ENCODE measurements at places on chromosomes 11 and 22.

- no peak for DNase-seq
These were observed 13.8 kb downstream of the SDHD start for GRCh38 chr11:112100462-112100861.

DNA sequence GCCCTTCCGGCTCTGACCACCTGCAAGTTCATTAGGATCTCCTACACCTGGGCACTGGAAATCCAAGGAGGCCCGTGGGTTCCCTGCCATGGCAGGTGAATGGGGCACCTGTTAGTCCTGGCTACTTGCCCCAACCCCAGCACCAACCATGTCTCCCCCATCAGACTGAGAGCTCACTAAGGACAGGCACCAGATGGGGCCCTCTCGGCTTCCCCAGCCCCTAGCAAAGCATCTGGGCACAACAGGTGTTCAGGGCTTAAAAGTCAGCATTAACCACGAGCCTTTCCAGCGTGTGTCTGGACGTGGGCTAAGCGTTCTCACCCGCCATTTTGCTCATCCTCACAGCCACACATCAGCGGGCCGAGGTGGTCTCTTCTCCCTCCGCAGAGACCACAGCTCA is 2.2 kb downstream of the SULT4A1 start:
- DNase-seq = no peak

GRCh38 chr22:37982151-37982785 is 2.1 kb downstream of the SOX10 start:
- DNase-seq = no peak

- no peak for DNase-seq
These were observed 2.5 kb downstream of the WBP2NL start for GRCh38 chr22:42001121-42001520.

DNA sequence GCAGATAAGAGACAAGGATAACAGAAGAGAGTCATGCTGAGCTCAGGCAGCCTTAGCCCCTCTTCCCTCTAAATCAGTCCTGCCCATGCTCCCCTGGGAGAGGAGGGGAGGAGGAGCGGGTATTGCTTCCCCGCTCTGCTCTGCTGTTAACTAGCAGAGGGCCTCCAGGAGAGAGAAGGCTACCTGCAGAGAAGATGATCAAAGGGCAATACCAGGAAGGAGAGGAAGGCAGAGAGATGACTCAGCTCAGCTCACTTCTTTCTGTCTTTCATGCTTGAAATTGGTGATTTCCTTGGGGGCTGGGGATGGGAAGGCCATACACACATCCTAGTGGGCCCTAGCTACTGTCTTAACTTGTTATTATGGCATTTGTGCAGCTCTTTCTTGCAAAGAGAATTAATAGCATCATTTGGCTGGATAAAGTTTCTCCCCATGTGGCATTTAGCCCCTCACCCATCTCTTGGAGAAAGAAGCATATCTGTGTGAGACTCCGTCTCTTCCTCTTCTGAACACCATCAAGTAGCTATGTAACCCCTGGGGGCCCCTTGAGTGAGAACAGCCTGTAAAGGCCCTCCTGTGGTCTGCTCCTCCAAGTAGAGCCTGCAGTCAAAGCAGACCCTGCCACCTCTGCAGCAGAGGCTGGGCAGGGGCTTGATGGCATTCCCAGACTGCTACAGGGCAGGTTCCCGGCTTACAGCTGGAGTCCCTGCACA is 33.4 kb upstream of the AMOTL1 start:
- no peak for DNase-seq

- DNase-seq = no peak
These were observed 657 bp downstream of the CWC15 start for GRCh38 chr11:94972700-94973098.

DNA sequence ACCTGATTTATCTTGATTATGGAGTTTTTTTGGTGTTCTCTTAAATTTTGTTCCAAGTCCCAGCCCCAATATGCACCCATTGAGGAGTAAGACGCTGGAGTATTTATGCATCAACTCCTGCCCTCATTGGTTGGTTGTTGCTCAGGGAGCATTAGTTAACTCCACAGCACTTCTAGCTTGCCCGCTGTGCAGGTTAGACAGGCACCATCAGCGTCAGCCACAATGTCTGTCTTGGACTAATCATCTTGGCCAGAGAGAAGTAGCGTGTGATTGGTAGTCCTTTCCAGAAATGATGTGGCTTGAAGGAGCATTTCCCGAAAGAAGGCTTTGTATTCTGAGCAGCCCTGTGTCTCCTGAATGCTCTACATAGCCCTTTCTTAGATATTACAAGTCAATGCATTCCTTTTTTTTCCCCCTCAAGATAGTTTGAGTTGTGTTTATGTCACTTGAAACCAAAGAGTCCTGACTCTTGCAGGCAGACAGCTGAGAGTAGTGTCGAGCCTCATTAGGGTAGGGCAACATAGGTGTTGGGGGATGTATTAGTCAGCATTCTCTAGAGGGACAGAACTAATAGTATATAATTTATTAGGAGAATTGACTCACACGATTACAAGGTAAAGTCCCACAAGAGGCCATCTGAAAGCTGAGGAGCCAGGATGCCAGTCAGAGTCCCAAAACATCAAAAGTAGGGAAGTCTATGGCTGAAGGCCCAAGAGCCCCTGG is 94.6 kb upstream of the RCN1 start:
- DNase-seq = no peak

DNA sequence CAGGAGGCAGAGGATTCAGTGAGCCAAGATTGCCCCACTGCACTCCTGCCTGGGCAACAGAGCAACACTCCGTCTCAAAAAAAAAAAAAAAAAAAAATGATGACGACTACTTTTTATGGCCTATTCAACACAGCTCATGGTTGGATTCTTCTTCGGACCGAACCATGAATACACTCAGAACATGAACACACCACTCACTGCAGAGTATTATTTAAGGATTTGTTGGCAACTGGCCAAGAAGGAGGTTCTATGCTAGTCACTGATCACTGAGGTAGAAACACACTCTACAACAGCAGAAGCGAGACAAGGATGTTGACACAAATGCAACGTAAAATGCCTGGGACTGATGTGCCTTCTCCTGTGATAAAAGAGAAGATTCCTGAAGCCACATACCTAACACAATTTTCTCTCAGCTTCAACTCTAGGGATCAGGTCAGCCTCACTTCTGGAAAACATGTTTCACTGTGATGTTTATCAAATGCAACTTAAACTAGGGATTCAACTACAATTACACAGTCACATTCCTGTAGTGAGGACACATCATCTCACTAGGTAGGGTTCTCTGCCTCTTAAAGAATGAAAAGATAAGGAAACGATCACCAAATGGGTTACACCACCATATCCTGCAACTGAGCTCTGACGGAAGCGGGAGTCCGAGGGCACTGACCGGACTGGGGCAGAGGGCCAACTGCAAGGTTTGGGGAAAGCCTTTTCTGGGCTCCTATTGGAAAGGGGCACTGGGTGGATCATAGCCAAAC is 82.5 kb downstream of the SGSM3 start:
- no peak for DNase-seq

GRCh38 chr22:36220451-36220921 is 18.8 kb downstream of the APOL2 start:
- no peak for DNase-seq

DNA sequence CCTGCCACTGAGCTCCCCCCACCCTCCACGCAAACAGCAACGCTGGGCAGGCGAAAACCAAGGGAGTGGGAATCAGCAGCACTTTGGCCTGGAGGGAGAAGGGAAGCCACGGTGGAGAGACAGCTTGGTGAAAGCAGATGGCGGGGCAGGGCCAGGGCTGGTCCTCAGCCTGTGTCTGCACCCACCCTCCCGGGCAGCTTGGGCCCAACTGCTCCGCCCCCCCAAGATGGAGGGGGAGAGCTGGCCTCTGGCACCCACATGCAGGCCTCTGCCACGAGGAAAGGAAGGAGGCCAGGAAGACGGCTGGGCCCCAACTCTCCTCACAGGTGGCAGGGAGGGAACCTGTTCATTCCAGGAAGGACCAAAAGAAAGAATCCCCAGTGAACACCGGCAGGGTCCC is 17.8 kb downstream of the MAFF start:
- DNase-seq = no peak

DNA sequence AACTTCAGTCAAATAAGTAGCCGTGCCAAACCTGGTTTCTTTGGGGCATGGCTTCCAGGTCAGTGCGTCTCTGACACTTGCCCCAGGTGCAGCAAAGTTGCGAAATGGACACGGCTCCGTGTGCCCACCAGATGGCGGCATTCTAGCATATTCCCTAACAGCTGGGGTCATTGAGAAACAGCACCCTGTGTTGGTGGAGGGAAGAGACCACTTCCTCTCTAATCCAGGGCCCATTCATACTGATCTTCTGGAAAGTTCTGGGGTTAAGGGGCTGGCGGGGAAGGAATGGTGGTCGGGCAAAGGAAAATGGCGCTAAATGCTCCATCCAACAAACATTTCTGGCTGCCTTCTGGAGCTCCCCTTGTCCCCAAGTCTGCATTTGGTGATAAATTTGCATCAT is 141.2 kb upstream of the TIMP3 start:
- peak; percentile 65 for DNase-seq

DNA sequence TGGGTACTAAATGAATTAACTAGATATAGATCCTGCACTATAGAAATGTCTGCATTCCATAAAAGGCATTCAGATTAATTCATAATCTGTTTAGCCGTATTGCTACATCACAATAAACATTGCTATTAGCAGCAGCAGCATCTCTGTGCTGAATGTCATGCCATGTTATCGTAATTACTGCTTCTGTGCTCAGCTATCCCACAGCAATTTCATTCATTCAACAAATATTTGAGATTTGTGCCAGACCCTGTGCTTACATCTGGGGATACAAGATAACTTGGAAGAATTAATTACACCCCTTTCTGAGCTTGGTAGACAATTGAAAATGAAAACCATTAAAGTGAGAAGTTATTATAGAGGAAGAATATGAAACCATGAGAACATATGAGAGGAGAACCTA is 185.8 kb upstream of the C11orf87 start:
- no peak for DNase-seq

GRCh38 chr11:30113326-30113898 is 96.6 kb upstream of the KCNA4 start:
- no peak for DNase-seq

- DNase-seq = peak; percentile 30
These were observed 20.2 kb downstream of the LIF start for GRCh38 chr22:30226192-30226832.

DNA sequence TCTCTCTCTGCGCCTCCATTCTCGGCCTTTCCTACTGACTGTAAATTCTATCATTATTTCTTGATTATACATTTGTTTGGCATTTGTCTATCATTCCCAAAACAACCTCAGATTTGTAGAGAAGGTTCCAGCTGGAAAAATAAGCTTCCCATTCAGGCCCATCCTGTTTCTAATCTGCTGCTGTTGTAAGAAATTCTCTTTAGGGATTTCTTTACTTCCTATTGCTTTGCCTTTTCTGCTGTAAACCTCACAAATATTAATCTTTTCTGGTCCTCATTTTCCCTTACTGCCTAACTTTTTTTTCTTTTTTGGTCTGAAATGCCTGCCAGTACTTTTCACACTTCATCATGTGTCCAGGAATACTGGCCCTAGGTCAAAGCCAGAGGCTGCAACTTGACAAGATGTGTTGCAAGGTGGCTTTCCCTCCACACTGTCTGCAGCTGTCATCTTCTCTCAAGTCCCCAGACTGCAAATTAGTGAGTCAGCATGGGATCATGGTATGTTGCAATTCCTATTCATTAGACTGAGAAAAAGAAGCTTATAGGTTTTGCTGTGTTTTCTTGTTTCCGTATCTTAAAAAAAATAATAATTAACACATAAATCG is 858.7 kb upstream of the CHORDC1 start:
- peak; percentile 59 for DNase-seq

DNA sequence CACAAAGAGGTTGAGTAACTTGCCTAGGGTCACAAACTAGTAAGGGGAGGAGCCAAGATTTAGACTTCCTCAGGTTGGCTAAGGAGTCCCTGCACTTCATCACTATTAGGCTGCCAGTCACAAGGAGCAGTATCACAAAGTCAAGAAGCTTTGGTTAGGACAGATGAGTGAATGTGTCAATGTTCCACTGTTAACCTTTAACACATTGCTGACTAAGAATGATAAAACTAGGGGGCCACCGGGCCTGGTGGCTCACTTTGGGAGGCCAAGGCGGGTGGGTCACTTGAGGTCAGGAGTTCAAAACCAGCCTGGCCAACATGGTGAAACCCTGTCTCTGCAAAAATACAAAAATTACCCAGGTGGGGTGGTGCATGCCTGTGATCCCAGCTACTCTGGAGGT is 32.0 kb downstream of the TMEM123 start:
- DNase-seq = no peak

- DNase-seq = no peak
These were observed 136.1 kb downstream of the TENM4 start for GRCh38 chr11:79304599-79305212.

DNA sequence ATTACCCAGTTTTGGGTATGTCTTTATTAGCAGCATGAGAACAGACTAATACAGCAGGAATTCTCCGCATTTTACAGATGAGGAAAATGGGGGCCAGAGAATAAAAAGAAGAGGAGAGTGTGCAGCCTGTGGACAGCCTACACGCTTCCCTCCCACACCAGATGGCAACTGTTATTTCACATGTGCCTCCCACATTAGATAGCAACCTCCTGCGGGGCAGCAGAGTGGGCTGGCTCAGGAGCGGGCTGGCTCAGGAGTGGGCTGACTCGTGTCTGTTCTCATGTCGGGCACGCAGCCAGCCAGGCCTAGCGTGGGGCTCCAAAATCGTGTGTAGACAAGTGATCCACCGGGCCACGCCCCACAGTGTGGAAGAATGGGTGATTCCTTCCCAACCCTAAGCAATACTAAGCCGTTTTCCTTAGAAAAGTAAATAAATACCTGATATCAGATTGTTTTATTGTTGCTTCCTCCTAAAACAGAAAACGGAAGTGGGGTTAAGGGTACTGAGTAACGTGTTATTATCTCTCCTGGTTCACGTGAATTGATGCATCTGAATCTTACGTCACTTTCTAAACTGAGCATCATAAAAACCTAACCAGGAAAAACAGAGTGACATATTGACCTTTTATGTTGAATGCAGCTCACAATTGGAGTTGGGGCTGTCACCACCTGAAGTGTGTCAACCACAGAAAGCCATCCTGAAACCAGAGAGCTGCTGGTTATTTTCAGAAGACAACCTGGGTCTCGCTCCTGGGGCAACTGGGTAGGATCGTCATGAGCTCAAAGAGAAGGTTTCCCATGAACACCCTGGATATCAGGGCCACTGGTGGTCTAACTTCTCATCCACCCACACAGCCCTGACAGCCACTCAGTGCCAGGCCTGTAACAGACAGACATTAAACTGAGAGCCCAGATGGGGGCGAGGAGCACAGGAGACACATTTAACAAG is 3.3 kb downstream of the TTLL1 start:
- no peak for DNase-seq

- no peak for DNase-seq
These were observed 9.0 kb upstream of the USP28 start for GRCh38 chr11:113884361-113884836.
